Stimulated activated naive CD4-positive, alpha-beta T cell treated with Interleukin-2 at 50 U/mL for 16 hours (primary cell): ENCODE measurements at places on chromosomes 5 and 9.

DNA sequence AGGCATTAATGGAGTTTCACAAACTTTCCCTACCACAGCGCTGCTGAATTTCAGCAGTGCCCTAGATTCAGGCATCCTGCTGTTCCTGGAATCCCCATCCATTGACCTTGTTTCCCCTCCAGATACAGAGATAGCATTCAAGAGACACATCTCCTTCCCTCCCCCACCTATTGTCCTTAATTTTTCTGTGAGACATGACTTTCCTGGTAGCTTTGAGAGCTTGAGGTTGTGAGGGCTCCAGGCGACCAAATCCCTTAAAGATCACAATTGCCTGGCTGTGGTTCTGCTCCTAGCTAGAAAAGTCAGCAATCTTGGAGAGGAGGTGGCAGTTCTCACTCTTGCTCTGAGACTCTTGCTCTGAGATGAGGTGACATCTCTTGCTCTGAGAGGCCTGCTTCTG is 48.0 kb downstream of the PRR16 start:
- DNase-seq = no peak

DNA sequence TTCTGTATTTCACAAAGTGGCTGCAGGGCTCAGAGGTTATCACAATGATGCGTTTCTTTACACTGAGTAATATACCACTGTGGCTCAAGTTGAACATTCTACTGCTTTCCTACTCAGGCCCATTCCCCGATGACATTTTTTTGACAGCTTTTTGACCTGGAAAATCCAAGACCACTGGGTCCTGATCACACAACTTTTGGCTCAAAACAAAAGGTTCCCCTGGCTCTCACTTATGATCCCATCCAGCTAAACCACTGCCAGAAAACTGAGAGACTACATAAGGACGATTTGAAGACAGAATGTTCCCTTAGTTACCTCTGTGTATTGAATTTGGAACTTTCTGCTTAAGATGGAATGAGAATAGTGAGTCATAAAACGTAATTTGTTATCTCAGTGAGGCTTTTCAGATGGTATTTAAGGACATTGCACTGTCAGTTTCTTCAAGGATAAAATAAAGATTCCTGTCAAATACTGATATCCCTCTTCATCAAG is 78.0 kb upstream of the FBXL7 start:
- DNase-seq = no peak

DNA sequence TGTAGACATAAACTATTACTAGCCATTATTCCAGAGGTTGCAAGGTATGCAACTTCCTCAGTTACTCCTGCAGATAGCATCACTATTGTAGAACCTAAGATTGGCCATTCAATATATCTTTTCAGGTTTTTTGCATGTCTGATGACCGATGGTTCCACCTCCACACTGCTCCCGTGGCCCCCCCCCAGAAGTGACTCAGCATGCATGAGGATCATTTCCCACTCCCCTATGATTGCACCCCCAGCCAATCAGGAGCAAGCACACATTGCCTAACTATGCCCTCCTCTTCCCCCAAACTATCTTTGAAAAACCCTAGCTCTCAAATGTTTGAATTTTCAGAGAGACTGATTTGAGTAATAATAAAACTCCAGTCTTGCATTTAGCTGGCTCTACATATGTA is 601.4 kb upstream of the TLE4 start:
- no peak for DNase-seq

GRCh38 chr9:89312222-89312571 is 1.2 kb downstream of the CKS2 start:
- DNase-seq = no peak

GRCh38 chr5:75435096-75435495 is 76.3 kb downstream of the CERT1 start:
- no peak for DNase-seq

GRCh38 chr9:108994695-108995094 is 18.6 kb downstream of the CTNNAL1 start:
- DNase-seq = no peak

- DNase-seq = no peak
Measured at GRCh38 chr9:33297432-33297831, 7.1 kb downstream of the NFX1 start.

- no peak for DNase-seq
Measured at GRCh38 chr5:68376935-68377334, 161.4 kb downstream of the PIK3R1 start.

GRCh38 chr5:31825518-31826068 is 186.7 kb downstream of the PDZD2 start:
- DNase-seq = no peak

- DNase-seq = no peak
Measured at GRCh38 chr9:135997090-135998015, 36.2 kb upstream of the UBAC1 start.

DNA sequence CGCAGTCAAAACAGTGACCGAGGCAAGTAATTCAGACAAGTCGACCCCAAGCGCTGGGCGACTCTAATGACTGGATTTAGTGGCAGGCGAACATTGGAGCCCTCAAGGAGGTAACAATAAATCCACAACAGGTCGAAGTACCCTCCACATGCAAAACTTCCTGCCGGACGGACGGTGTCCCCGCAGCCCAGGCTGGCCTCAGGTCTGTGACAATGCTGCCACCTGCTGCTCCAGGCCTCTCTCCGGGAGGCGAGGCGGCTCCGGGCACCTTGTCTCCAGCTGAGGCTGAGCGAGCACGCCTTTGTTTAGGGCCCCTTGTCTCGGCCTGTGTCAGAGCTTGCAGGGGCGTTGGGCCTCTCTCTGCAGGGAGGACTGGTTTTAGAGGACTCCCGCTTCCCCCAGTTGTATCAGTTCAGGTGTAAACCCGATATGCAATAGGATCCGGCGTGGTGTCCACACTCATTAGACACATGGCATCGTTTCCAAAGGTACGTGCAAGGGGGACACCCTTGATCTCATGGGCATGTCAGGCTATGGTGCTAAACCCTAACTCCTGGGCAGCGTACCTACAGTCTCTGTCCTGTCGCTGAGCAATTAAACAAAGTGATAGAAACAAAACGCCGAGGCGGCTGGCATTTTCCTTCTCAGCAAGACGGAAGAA is 628.0 kb upstream of the ADAMTS16 start:
- no peak for DNase-seq

- no peak for DNase-seq
Measured at GRCh38 chr9:115398996-115399395, 281.0 kb upstream of the TNC start.

DNA sequence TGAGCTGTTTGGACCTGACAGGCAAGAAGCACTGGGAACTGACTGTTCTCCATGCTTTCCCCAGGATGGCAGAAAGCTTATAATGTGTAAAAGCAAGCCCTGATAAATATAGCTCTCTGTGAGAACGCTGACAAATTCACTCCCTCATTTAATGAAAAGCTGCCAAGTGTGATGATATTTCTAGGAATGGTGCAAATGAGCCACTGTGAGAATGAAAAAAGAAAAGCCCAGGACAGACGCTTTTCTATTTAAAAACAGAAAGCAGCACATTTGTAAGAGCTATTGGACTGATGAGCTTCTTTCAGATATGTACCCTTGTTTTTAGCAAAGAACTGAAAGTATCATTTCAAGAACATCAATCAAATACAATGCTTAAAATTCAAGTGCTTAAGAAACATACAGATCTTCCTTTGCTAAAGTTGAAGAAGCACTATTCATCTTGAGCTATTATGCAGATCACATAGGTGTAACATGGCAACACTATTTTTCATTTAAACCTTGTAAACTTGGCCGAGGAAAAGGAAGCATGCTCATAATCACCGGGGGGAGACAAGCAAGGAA is 842.6 kb upstream of the ACO1 start:
- DNase-seq = no peak

- DNase-seq = peak; percentile 29
Measured at GRCh38 chr9:97388721-97389238, 23.1 kb upstream of the TDRD7 start.

- no peak for DNase-seq
Measured at GRCh38 chr5:1865486-1865885, 17.2 kb downstream of the IRX4 start.

GRCh38 chr5:13993926-13994325 is 49.4 kb upstream of the DNAH5 start:
- DNase-seq = no peak

GRCh38 chr9:95484225-95484624 is 32.5 kb downstream of the PTCH1 start:
- no peak for DNase-seq

DNA sequence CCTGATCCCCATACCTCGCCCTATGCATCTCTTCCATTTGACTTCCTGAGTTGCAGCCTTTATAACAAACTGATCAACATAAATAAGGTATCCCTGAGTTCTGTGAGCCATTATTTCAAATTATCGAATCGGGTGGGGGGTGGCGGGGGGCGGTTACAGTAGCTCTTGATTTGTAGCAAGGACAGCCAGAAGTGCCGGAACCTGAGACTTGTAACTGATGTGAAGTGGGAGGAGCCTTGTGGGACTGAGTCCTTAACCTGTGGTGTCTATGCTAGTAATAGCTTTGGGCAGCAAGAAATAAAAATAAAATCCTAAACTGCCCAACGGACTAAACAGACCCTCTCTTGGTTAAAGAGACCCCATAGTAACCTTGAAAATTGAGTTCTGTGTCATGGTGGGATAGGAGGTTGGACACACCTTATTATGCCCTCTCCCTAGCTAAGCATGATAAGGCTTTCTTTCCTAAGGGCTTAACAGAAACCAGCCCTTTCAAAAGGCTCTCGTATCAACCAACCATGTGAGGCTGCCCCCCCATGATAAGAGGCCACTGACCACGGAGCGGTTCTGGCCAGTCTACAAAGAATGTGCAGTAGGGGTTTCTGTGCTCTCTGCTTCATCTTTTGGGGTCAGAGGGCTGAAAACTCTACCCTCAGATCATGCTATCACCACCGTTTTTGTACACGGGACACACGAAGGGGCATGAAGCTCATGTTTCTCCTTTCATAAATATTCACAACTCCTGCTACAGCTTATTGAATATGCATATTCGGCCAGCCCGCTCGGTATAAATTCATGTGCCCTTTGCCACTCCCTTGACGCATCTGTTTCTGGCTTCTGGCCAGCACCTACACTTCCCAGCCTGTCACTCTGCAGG is 39.5 kb upstream of the IQGAP2 start:
- DNase-seq = no peak

- no peak for DNase-seq
Measured at GRCh38 chr5:83914199-83914598, 193.5 kb upstream of the HAPLN1 start.

DNA sequence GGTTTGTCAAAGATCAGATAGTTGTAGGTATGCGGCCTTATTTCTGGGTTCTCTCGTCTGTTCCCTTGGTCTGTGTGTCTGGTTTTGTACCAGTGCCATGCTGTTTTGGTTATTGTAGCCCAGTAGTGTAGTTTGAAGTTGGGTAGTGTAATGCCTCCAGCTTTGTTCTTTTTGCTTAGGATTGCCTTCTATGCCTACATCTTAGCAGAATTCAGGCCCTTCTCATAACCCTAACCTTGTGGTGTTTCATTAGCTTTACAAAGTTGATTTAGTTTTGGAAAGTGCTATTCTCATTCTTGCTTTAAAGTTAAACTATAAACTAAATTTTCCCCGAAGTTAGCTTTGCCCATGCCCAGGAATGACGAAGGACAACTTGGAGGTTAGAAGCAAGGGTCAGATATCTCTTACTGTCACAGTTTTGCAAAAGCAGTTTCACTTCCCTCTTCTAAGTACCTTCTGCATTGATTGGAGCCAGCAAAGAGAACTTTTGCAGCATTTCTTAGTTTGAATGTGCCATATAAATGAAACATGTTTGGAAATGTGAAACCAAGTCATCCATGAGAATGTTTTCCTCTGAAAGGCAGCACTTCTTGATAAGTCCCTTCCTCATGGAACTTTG is 274.3 kb upstream of the DMRT1 start:
- DNase-seq = no peak

GRCh38 chr5:11377896-11378295 is 526.4 kb downstream of the CTNND2 start:
- DNase-seq = no peak

DNA sequence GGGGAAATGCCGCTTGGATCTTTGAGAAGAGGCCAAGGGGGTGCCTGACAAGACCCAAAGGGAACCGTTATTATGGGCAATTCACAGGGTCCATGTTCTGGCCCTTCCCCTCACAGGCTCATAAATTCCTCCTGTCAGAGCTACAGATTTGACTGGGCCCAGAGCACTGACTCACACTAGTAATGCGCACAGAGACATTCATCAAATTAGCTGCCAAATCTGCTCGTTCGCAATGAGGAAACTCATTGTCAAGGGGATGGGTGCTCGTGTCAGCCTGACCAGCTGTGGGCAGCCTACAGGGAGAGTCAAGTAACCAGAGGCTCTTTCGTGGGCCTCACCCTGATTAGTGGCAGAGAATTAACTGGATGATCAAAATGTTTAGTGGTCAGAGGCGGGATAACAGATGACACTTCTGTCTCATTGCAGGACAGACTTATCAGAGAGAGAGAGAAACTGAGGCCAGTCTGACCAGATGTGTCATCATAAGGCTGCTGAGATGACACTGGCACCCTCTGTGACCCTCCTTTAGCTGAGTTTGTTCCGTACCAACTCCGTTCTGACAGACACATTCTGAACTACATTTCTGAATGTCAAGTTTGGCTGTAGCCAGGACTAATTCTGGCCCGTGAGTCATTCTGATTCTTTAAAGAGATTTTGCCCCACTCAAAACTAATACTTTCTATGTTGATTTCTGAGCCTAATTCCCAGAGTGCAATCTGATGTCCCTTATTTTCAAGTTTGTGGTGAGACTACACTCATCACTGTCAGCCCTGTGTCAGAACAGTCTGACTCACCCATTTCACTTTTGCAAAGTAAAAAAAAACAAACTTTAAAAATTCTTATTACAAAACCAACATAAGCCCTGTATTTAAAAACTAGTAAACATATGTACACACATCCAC is 377.1 kb downstream of the ACTL7B start:
- no peak for DNase-seq

GRCh38 chr9:34341659-34342295 is 12.4 kb downstream of the NUDT2 start:
- DNase-seq = no peak

DNA sequence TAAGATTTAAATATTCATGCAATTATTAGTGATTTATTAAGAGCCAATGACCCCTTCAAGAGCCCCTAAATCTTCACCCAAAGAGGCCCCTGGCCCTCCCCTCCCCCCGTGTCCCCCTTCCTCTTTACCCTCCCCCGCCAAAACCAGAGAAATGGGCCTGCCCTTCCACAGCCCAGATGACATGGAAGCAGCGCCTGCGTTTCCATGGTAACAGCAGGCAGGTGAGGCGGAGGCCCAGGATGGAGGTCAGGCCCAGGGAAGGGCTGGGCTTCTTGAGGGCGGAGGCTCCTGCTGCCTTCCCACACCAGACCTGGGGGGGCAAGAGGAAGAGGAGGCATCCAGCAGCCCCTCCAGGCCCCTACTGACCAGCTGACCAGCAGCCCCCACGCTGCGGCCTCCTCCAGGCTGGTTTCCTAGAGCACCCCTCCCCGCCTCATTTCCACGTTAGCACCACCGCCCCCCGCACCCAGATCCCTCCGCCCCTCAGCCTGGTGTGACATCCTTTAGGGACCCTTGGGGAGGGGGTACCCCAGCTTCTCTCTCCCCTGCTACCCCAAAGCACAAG is 37.4 kb downstream of the UNC5A start:
- no peak for DNase-seq

- no peak for DNase-seq
Measured at GRCh38 chr9:8364026-8364752, 564.6 kb upstream of the DMAC1 start.
